T-cell (primary cell): ENCODE measurements at places on chromosomes 5 and 9.

DNA sequence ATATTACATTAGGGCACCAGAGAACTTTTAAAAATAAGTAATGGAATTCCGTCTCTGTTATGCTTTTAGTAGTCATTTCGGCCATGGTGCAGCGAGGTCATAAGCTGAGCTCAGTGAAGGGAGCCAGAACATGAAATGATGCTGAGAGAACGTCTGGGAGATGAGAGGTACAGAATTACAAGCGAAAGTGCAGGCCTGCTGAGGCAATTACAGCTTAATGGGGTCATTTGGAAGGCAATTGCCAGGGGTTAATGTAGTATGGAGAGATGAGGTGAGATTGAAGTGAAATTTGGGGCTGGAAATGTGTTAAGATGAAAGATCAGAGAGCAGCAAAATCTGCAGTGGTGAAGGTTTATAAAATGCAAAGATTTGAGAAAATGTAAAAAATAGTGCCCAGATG is 96.5 kb downstream of the PBX3 start:
- no peak for DNase-seq

DNA sequence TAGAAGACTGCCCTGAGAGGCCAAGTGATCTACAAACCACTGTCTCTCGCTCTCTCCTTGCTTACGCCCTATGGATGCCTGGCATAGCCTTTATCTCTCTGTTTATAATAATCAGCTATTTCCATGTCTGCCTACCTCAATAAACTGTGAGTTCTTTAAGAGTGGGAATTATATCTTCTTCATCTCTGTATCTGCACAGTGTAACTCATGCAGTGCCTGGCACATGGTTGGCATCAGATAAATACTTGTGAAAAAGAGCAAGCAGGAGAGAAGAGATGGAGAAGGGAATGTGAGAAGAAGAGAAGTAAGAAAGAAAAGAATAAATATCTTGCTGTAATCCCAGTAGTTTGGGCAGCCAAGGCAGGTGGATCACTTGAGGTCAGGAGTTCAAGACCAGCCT is 94.6 kb upstream of the TNPO1 start:
- DNase-seq = no peak

DNA sequence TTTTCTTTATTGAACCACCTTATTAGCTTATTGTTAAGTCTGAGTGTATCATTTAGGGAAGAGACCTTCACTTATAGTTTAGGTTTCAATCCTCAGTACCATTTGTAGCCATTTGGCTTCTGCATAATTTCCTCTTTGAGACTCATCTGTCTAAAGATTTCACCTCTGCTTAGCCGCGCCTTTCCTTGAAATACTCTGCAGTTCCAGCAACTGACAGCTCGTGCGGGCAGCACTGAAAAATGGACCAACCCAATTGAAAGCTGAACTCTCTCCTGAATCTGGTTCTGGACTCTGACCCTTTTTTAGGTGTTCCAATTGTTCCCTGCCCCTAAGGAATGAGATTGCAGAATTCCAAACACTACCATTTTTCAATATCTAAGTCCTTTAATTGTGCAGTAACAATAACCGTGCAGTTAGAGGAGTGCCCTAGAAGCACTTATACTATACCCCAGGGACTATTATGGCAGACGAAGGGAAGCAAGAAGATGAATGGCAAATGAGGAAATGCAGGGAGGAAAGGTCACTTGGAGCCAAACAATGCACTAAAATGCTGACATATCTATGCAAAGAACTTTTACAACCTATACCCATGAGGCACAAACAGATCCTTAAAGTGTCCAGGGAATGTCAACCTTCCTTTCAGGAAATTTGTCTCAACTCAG is 50.1 kb upstream of the PDE4D start:
- no peak for DNase-seq

DNA sequence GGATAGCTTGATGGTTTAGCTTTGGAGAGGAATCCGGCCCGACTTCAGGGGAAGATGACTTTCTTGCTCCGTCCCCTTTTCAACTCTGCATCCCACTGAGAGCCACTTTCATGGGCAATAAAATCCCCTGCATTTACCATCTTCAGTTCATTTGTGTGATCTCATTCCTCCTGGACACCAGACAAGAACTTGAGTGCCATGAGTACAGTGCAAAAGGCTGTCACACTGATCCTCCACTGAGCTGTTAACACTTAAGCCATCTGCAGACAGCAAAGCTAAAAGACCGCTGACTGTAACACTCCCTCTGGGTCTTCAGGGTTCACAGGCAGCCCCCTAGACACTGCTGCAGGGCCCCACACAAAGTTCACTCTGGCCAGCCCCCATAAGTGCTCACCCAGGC is 48.3 kb upstream of the TCERG1 start:
- no peak for DNase-seq

GRCh38 chr5:58239045-58239444 is 220.8 kb downstream of the PLK2 start:
- DNase-seq = no peak

DNA sequence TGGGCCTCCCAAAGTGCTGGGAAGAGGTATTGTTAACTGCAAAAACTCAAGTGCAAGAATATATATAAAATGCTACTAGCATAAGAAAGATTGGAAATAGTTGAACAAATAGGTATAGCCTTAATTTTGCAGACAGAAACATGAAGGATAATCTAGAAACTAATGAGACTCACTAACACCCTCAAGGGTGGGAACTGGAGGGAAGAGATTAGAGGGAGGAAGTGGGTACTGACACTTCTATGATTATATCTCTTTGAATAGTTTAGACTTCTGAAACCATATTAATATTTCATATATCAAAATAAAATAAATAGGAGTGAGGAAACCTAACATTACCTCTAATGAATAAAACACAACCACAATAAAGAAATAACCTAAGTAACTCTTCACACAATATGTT is 23.0 kb downstream of the AUH start:
- no peak for DNase-seq

DNA sequence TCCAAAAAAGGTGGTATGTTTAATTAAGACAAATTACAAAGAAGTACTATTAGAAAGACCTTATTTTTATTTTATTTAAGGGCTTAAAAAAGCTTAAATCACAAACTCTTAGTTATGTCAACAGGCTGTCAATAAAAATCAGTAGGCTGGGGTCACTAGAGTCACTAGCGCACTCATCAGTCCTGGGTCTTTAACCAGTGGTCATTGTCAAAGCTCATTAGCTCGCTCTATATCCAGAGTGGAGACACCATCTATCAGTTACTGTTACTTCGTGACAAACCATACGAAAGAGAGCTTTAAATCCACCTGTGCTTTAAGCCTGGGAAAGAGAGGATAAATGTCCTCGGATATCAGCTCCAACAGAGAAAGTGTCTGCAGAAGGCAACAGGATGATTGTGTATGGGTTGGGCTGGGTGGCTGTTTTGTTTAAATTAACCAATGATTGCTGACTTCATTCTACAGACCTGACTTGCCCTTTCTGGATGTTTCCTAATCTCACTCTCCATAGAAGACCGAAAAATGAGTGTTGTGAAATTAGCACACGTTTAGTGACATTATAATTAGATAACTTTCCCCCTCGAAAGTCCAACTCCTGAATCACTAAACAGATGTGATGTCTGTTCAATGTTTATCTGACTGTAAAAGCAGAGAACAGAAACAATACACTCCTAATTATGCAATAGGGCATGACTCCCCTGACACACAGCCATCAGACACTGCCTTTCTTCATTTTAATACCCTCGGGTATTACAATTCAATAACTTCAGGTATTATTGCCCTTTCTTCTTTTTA is 123.6 kb upstream of the TNPO1 start:
- no peak for DNase-seq

GRCh38 chr5:179406031-179406961 is 61.0 kb upstream of the ADAMTS2 start:
- no peak for DNase-seq

GRCh38 chr5:107231191-107231590 is 439.5 kb downstream of the EFNA5 start:
- DNase-seq = no peak

- DNase-seq = peak; percentile 6
Observed at GRCh38 chr5:53110156-53110555, 599 bp upstream of the MOCS2 start.

- DNase-seq = no peak
Observed at GRCh38 chr9:129480745-129481144, 140.2 kb downstream of the C9orf50 start.

DNA sequence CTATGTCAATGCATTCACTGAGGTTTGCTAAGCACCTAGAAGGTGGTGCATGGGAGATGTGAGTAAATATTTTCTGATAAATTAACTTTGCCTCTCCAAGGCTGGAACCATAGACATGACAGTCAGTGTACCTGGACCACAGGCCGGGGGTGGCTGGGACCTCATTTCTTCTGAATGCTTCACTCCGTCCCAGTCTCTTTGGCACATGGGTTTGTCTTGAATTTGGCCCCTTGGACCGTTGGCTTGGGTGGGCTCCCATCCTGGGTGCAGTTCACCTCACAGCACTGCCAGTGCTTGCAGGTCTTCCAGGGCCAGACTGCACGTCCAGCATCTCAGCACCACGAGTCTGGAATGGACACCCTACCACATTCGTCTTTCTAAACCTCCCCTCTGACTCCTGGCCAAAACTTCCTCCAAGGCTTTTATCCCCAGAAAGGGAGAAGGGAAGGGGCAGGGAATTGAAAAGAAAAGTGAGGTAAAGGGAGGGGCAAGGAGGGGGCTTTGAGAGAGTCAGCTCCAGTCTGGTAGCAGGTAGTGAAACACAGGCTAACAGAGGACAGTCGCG is 267.8 kb downstream of the MED10 start:
- DNase-seq = no peak

GRCh38 chr5:143003328-143003636 is 233.1 kb downstream of the ARHGAP26 start:
- no peak for DNase-seq

- DNase-seq = no peak
Observed at GRCh38 chr9:82216435-82216834, 227.9 kb downstream of the SPATA31D1 start.

DNA sequence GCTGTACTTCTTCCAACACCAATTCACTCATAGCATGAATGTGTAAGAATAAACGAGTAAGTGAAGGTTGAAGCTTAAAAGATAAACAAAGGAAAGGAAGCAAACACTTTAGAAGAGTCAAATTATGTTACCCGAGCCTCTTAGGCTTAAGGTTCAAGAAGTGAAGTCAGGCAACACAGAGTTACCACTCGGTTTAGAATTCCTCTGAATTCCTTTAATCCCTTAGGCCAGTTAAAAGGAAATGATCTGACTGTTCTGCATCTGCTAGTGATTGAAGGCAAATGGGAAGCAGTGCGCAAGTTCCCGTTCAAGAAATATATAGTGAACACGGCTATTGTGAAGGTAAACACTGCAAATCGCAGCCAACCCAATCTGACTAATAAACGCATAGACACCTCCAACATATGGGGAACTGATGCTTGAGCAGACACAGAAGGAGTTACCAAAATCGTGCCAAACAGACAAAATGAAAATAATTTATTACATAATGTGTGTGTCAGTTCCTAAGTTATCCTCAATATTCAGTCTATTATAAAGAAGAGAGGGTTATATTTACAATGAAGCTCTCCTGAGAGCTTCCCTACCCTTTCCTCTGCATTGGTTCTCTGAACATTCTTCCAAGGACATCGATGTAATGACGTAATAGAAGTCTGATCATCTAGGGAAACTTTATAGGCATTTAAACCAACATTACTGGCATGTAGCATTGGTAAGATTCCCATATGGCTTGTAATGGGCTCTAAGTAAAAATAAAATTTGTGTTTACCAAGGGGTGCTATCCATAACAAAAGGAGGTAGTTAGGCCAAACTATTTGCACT is 837.1 kb upstream of the ZNF608 start:
- no peak for DNase-seq

DNA sequence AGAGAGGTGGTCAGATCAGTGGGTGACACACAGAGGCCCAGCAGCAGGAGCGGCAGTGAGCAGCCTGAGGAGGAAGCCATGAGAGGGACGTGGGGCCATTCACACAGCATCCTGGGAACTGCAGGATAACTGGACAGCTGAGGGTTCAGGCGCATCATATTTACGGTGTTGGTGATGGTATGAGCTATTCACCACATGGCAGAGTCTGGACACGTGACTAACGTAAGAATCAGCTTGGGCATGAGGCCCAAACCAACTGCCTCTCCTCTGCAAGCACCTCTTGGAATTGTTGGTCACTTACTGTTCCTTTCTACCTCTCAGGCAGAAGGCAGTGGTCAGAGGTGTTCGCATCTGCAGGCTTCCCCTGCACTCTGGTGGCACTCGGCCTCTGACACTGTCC is 141.1 kb downstream of the ENTREP1 start:
- DNase-seq = no peak

DNA sequence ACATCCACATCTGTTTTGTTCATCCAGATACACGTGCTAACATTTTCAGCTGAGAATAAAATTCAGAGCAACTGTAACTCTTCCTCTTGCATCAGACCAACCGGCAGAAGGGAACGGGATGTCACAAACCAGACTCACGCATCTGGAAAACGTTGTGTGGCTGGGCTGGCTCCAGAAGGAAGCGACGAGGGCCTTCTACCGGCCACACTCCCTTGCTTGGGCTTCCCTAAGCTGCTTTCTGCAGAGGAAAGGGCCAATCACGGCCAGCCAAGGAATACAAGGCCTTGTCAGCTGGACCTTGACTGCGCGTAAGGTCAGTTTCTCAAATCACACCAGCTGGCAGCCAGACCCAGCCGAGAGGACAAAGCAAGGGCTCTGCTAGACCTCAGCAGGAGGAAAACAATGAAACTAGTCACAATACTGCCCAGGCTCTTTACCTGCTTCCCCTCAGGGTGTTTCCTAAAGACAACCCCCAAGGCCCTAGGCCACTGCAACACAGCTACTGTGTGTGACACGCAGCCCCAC is 106.1 kb downstream of the THBS4 start:
- DNase-seq = no peak

- DNase-seq = no peak
Observed at GRCh38 chr5:148786456-148786855, 40.0 kb upstream of the ADRB2 start.

DNA sequence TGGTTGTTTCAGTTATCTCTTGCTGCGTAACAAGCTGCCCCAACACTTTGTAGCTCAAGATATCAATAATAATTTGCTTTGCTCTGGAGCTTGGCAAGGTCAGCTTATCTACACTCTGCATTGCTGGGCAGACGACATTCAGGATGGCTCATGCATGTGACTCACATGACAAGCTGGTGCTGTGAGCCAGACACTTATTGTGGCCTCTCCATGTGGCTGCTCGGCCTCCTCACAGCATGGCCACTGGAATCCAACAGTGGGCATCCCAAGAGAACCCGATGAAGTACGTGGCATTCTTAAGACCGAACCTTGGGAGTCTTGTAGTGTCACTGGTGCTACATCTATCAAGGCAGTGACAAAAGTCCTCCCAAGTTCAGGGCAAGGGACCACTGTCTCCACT is 94.2 kb upstream of the MVB12B start:
- no peak for DNase-seq

- DNase-seq = no peak
Observed at GRCh38 chr9:130732136-130732535, 38.6 kb downstream of the EXOSC2 start.

- no peak for DNase-seq
Observed at GRCh38 chr5:68489556-68489955, 274.0 kb downstream of the PIK3R1 start.

DNA sequence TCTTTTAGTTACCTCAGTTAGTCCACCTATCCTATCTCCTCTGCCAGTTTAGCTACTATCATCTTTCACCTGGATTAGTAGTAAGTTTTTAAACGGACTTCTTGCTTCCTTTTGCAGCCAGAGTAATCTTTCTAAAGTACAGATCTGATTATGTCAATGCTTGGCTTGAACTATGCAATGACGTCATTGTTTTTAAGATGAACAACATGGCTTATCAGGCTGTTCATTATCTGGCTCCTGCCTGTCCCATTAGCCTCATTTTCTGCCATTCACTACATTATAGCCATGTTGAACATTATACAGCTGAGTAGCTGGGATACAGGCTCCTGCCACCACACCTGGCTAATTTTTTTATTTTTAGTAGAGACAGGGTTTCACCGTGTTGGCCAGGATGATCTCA is 98.7 kb downstream of the RANBP17 start:
- DNase-seq = no peak
